ENCODE measurements at places on chromosomes 3 and 15.

DNA sequence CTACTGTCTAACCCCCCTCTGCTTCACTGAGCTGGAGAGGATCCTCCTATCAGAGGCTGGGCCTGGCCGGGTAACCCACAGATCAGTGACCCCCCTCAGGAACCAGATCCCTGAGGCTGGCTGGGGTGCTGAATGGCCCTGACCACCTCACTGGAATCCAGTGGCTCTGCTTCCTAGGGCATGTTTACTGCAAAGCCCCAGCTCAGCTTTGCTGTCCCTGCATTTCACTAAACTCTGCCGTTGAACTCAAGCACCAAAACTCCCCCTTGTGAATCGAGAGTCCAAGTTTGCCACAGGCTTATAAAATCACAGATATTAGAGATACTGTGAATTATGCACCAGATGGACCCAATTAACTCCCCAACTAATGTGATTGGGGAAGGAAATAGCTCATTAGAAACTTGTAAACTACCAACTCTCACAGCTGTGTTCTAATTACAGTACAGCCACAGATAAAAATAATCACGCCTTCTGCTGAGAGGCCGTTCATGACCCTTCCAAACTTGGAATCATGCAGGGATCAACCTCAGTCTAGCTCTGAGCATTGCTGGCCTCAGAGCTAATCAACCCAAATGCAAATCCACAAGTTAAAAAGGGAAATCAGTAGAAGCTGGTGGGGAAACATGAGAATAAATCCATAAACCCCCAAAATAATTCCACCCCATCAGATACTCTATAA, 47.0 kb downstream of the OCA2 start:
- DNase-seq: no peak

DNA sequence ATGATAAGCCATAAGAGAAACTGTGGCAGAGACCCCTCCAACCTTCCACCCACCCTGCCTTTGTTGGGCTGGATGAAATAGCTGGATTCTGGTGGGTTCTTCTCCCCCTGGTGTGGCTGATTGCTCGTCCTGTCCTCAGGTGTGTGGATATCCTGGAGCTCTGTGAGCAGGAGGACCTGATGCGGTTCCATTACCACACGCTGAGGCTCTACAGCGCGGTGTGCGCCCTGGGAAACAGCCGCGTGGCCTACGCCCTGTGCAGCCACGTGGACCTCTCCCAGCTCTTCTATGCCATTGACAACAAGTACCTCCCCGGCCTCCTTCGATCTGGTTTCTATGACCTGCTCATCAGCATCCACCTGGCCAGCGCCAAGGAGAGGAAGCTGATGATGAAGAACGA, 306.3 kb upstream of the CHRM5 start:
- no peak for DNase-seq

DNA sequence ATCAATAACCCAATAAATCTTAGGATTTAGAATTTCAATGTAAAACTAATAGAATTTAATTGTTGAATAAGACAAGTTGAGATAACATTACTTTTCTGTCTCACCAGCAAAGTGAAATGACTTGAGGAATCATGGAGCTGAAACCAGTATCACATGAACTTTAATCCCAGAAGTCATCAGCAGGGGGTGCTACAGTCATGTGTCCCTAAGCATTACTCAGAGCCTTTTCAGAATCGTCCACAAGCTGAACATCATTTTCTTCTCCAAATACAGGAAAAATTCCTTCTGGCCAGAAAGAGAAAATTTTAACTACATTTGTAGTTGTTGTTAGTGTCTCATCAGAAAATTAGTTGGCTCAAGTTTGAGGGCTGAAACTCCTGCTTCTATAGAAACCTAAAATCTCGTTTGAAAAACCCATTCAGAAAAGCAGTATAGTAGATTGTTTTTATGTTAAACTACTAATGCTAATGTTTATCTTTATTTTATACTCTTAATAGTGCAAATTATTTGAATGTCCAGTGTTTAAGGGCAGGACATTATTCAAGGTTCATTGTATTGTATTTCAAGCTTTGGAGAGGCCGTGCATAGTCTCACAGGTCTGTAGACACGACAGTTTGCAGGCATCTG, 384.1 kb downstream of the PLOD2 start:
- peak; percentile 39 for DNase-seq

GRCh38 chr3:10280177-10280529, 12.6 kb downstream of the GHRL start:
- no peak for DNase-seq

DNA sequence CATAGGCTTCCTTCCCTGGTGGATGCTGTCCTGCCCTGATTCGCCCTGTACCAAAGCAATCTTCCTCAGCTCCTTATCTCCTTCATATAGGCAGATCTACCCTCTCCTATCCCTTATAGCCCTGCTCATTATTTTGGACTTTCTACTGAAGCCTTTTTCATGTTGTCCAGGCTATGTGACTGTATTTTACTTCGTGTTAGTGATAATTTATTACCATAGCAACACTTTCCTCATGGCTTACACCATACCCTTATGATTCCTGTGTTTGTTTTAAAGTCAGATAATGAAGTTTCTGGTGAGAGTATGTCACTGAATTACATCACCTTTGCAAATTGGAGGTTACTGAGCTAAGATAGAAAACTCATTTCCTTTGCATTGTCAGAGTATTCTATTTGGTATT, 352.6 kb downstream of the NLGN1 start:
- DNase-seq: peak; percentile 50

- no peak for DNase-seq
Measured at GRCh38 chr3:126344380-126345041, 12.7 kb downstream of the KLF15 start.

- DNase-seq: no peak
Measured at GRCh38 chr3:150147776-150148175, 177.1 kb upstream of the PFN2 start.

- no peak for DNase-seq
Measured at GRCh38 chr3:175311404-175311803, 452.3 kb downstream of the NAALADL2 start.

- no peak for DNase-seq
Measured at GRCh38 chr15:40968290-40969085, 15.2 kb downstream of the CHAC1 start.

DNA sequence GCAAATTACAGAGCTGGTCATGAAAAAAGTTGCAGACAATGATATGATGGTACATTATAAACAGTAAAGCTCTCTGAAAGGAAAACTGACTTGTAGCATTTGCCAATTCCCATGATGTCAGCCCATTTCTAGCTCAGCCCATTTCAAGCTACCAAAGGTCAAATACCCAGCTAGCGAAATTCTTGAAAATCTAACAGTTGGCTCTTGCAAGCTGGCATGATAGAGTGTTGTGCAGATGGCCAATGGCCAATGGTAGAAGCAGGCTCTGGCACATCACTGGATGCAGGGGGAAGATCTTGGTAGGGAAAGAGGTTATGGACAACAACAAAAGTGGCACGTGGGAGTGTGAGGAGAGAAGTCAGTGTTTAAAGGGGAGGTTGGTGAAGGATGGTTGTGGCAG, 36.7 kb downstream of the RASGRF1 start:
- DNase-seq: no peak

DNA sequence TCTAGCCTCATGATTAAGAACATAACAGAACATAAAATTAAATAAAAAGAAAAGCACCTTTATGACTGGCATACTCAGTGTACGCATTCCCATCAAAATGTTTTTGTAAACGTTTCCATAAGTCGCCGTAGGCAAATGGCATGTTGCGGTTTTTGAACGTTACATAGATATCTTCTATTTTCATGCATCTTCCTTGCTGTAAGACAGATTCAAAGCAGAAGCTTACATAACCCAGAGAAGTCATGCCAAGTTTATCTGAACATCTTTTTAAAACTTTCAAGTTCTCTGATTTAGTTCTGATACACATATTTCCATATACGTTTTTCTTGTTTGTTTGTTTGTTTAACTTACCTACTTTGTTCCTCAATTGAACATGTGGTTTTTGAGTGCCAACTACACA, 388.6 kb downstream of the GABRG3 start:
- DNase-seq: no peak

GRCh38 chr3:184532940-184533732, 28.4 kb upstream of the EPHB3 start:
- no peak for DNase-seq

GRCh38 chr3:128623762-128624176, 26.8 kb downstream of the RPN1 start:
- DNase-seq: peak; percentile 62

DNA sequence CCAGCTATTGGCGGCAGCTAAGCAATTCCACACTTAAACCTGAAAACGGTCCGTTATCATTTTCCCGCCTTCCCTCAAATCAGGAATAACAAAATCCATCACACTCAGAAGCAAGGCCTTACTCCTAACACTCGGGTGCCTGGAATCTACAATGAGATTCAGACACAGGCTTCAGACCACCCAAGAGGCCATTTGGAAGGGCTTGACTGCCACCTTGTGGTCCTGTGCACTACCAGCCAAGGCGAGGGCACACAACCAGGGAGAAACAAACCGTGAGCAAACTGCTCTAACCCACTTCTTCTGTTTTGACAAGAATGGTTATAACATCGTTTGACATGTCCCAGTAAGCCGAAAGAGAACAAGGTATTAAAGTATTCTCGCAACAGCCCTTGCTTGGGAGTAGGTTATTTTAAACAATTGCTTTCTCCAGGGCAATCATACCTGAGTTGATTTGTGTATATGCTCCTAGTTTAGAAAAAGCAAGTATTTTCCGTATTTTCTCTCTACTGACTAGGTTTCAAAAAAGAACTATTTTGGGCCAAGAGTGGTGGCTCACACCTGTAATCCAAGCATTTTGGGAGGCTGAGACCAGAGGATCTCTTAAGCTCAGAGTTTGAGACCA, 40.1 kb upstream of the TAFA4 start:
- DNase-seq: peak; percentile 21

GRCh38 chr3:160194438-160194837, 30.8 kb upstream of the C3orf80 start:
- no peak for DNase-seq

DNA sequence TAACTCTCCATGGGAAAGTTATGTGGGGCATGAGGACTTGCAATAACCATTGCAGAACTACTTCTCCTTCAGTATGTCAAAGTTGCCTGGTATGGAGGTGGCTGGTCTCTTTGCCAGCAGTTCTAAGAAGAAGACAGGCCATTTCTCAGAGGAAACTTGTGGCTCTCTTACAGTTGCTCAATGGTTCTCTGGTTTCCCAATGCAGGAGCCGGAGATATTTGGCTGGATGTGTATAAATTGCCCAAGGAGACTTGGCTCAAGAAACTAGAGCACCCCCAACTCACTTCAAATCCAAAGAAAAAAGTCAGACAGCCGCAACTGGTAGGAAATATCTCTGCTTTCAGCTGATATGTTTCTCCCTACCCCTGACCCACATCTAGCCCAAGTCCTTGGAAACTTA, 24.2 kb downstream of the WDR93 start:
- DNase-seq: no peak

- DNase-seq: no peak
Measured at GRCh38 chr15:36763685-36764084, 184.3 kb downstream of the CDIN1 start.

DNA sequence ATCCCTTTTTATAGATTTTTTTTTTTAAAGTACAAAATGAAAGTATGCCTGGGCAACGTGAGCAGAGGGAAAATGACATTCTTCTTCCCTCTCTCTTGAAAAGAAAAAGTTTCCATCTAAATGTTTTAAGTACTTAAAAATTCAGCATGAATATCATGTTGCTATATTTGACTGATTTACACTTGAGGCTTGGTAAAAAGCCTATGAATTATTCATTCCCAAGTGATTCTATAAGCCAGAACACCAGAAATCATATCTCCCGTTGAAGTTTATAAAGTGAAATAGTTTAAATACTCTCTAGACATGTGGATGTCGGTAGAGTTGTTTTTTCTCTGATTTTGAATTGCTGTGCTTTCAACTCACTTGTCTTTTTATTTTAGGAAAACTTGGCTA, 276.2 kb upstream of the RARB start:
- DNase-seq: no peak

- DNase-seq: no peak
Measured at GRCh38 chr15:64191971-64192830, 29.4 kb upstream of the PPIB start.

DNA sequence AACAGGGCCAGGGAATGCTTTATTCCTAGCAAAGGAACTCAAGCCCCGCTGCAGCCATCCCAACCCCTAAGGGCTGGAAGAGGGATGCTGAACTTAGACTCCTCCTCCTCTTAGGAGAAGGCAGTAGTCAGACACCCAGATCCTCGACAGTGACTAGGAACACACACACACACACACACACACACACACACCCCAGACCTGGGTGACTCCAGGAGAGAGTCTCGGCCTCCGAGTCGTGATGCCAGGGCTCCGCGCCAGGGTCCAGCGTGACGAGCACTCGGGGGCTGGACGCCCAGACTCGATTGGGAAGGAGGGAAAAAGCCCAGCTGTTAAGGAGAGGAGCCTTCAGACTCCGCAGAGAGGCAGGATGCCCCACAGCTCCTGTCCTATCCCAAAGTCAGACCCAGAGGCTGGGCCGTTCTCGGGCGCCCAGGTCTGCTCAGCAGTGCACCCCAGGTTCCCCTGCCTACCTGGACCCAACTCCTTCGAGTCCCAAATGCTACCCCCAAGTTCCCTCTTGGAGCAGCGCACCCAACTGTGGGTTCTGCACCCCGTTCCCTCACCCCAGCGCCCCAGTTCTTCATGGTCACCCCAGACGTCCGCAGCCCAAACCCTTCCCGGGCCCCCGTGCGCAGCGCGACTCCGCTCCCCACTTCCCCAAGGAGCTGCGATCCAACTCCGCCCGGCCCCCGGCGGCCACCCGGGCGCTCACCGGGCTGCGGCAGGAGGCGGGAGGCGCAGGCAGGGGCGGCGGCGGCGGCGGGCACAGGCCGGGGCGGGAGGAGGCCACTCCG, 421 bp downstream of the BMF start:
- DNase-seq: no peak

DNA sequence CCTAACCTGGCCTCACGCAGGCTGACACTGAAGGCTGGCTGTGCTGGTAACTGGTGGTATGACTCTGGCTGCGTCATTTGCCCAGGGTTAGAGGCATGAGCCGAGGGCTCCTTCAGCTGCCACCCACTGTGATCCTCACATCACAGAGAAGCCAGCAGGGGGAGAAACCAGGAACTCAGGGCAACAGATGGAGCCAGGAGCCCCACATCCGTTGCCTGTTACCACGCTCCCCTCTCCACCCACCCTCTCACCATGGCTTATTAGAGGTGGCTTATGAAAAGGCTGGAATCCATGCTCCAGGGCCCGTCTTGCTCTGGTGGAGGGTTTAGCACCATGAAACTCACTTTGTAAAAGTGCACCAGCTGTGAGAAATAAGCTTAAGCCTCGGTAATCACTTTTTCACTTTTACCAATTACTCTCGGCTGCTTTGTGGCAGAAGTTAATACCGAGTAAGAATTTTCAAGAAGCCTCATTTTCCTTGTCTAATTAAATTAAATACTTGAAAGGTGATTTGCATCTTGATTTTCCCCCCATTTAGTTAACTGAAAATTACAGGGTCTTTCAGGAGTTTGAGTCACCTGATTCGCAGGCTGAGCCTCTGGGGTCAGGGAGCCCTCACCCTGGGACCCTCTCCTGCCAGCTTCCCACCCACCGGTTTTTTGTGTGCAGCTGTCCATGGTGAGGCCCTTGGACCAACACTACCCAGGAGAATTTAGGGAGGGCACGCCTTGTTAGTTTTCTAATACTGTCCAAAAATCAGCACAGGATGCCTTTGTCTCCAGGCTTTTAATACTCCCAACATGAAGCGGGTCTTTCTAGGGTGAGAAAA, 60.9 kb downstream of the ASB7 start:
- no peak for DNase-seq

Measured in AG09309 (cell line).